ENCODE measurements at places on chromosomes 11 and 22. TPM values are rescaled to one million over a fixed set of nuclear protein-coding genes. Genes with fewer than 3 reads are reported as not detected.

The PAMR1 gene
- total RNA-seq, result 20.3 TPM

The OR52E8 gene
- not detected for total RNA-seq

The OR8G1 gene
- total RNA-seq, result not detected

The MMP1 gene
- not detected for total RNA-seq

The ADM gene
- 115 TPM for total RNA-seq

The SPATA19 gene
- not detected for total RNA-seq

The NEFH gene
- 1.8 TPM for total RNA-seq

The MS4A15 gene
- not detected for total RNA-seq
